ENCODE measurements at places on chromosomes 3 and 15.

DNA sequence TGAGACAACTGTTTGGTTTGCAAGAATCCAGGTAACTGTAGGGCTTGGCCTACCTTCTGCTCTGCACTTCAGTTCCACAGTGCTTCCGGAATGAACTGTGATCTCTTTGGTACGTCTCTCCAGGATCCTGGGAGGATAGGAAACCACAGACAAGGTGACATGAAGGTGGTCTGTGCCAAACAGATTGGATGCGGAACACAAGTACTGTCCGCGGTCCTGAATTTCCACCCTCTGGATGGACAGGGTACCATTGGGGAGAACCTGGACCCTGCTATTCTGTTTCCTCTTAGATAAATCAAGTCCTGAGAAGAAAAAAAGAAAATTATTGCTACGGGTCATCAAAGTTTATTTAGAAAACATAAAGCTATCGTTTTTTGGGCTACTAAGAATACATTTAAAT lies 17.3 kb downstream of the IGSF10 start:
- no peak for DNase-seq

- no peak for DNase-seq
Observed at GRCh38 chr15:62495670-62496614, 330.9 kb upstream of the C2CD4B start.

- no peak for DNase-seq
Observed at GRCh38 chr3:189419038-189419437, 212.2 kb upstream of the TP63 start.

DNA sequence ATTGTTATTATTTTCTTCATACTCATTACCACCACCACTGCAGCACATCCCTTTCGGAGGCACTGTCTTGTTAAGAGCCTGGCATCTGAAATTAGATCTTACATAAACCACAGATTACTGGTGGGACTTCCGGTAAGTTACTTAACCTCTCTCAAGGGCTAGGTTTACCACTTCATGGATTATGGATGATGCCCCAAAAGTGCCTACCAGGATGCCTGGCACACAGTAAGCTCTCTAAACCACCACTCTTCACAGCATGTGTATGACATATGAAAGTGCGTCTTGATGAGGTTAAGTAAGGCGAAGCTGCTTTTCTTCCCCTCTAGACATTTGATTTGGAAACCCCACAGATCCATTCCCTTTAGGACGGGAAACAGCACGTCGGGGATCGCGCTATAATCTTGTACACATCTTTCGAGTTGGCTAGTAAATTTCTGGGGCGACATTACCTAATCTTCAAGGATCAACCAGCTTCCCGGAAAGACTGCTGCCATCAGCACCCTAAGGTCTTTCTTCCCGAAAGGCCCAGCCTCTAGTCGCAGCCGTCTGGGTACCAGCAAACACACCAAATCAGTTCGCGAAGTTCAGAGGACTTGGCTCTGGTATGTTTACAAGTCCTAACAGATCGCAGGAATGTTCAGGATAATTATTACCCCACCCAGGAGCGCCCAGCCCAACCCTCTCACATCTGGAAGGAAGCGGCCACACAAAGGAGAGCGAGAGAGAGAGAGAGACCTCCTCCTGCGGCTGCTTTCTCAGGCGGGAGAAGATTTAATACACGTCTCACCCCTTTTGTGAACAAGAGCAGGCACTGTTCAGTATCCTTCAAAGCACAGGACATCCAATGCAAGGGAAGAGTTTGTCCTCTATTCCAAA lies 155.1 kb upstream of the FRMD4B start:
- no peak for DNase-seq

- no peak for DNase-seq
Observed at GRCh38 chr3:72095521-72095920, 310.6 kb upstream of the PROK2 start.

- DNase-seq: no peak
Observed at GRCh38 chr15:72845981-72846383, 62.4 kb upstream of the ADPGK start.

- no peak for DNase-seq
Observed at GRCh38 chr3:9778143-9779074, 8.7 kb upstream of the CAMK1 start.

GRCh38 chr15:48143856-48144255 lies 23.1 kb downstream of the SLC24A5 start:
- no peak for DNase-seq

- DNase-seq: no peak
Observed at GRCh38 chr15:74857082-74857655, 14.2 kb upstream of the ULK3 start.

GRCh38 chr3:196660381-196661166 lies 21.1 kb downstream of the NRROS start:
- DNase-seq: no peak

DNA sequence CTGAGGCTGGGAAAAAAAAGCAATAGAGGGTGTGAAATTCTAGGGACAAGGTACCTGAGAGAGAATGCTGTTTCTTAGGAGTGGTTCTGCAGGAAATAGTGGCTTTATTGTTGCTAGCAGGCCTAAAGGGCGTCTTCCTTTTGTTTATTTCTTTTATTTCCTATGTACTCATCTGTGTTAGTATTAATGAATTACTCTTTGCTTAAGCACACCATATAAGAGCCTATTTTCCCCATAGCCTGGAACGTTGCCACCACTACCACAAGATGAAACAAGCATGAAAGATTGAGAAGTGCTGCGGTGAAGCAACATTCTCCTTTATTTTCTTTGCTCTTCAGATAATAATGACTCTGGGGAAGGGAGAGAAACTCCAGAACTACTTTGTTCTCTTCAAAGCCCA lies 21.3 kb upstream of the GOLIM4 start:
- no peak for DNase-seq

DNA sequence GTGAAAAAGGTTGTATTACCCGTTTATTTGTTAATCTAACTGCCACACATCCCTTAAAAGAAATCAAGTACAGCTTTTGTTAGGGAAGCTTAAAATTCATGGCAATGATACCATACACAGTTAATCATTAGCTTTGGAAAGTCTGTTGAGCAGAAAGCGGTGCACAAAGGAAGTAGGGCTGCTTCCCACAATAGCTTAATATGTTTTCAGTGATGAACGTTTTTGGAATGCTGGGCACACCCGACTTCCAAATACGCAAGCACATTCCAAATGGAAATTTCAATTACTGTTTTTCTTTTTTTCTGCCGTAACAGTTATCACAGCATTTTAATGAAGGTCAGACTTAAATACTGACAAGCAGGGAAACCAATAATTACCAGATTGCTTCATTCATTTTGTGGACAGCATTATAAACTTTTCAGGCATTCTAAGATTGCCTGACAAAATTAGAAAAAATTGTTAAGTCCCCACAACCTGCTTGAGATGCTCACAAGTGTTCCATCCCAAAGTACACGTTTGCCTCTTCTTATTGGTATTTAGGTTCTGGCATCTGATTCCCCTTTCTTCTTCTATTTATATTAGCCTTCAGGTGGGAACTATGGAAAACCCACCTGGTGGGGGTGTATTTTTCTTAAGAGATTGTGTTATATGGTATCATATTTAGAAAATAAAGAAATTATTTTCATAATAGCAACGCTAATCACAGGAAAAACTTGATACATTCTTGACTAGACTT lies 1.1 kb upstream of the ECT2 start:
- no peak for DNase-seq

DNA sequence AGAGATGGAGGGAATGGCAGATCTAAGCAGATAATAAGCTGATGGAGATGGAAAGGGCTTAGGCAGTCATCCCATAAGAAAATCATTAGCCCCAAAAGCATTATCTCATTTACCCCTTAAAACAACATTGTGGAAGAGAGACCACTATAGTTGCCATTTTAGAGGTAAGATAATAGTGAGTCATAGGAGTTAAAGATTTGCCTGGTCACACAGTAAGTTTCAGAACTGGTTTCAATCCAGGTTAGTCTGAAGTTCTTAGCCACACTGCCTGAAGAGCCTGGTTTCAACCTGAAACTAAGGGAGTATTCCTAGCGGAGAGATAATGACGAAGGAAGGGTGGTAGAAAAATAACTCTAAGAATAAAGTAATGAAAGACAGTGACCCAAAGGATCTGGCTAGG lies 13.0 kb upstream of the UBR1 start:
- no peak for DNase-seq

GRCh38 chr15:41981371-41982132 lies 9.2 kb upstream of the EHD4 start:
- no peak for DNase-seq

- no peak for DNase-seq
Observed at GRCh38 chr15:66943456-66944095, 121.8 kb upstream of the SMAD3 start.

- DNase-seq: no peak
Observed at GRCh38 chr3:82093641-82094040, 332.2 kb upstream of the GBE1 start.

- DNase-seq: no peak
Observed at GRCh38 chr15:68574629-68575028, 4.2 kb upstream of the CORO2B start.

DNA sequence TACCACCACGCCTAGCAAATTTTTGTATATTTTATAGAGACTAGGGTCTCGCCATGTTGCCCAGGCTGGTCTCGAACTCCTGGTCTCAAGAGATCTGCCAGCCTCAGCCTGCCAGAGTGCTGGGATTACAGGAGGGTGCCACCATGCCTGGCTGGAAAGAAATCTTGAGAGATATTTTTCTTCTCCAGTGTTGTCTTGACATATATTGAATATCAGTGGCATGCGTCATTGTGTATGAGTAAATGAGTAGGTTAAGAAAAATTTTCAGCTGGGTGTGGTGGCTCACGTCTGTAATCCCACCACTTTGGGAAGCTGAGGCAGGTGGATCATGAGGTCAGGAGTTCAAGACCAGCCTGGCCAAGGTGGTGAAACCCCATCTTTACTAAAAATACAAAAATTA lies 3.5 kb upstream of the PIF1 start:
- DNase-seq: no peak

- DNase-seq: no peak
Observed at GRCh38 chr15:70093070-70093469, 4.6 kb downstream of the TLE3 start.

DNA sequence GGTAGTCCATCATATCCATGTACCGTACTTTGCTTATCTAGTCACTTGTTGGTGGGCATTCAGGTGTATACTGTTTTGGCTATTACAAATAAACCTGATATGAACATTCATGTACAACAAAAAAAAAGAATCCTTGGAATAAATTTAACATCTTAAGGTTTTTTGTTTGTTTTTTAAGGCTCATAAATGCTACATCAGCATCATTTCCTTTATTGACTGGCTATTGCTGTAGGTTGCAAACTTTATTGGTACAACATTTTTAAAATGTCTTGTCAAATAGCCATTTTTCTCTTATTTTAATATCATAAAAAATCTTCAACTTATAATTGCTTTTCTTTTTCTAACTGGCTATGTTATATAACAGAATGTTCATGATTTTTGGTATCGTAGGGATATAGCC lies 16.2 kb downstream of the DHFR2 start:
- no peak for DNase-seq
